Mammary epithelial cell (primary cell): ENCODE measurements at places on chromosomes 16 and 17. TPM values are rescaled to one million over a fixed set of nuclear protein-coding genes. Genes with fewer than 3 reads are reported as not detected.

USP10 gene
- polyA plus RNA-seq: 82.9 TPM

GDE1 gene
- 35.1 TPM for polyA plus RNA-seq

UTS2R gene
- polyA plus RNA-seq: not detected

DNA sequence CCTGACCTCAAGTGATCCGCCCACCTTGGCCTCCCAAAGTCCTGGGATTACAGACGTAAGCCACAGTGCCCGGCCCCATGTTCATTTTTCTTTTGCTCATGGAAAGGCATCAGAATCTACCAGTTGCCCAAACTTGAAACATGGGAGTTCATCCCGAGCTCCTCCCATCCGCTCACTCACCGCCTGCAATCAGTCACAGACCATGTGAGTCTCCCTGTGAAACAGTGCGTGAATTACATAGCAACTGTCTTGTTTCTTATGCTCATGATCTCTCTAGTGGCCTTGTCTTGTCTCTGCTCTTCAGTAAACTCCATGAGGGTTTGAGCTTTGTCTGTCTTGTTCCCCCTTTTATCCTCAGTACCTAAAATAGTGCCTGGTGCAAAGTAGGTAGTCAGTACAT is 52.1 kb upstream of the TNRC6A start:
- DNase-seq: no peak

GRCh38 chr17:17391668-17392370 is 85.0 kb upstream of the MED9 start:
- DNase-seq: peak; percentile 20

LGALS3BP gene
- polyA plus RNA-seq: 109 TPM

GRCh38 chr16:65660390-65660789 is 538.5 kb upstream of the CDH11 start:
- peak; percentile 34 for DNase-seq

TMEM238L gene
- not detected for polyA plus RNA-seq

DNA sequence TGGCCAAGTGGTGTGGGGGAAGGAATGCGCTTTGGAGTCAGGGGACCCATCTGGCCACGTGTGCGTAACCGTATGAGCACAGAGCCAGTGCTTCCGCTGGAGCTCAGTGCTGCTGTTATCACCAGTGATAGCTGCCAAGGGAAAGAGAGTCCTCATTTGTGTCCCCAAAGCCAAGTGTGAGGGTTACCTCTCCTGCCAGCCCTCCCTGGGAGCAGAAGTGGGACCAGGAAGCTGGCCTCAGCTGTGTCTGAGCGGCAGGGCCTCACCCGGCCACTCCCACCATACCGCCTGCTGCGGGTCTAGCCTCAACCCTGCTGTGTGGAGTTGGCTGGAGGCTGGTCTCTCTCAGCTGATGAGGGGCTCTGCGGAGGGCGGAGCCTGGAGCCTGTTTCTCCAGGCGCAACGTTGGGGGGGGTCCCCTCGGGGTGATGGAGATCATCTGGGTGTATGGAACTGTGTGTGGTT is 44.5 kb downstream of the MEAK7 start:
- DNase-seq: no peak

DNA sequence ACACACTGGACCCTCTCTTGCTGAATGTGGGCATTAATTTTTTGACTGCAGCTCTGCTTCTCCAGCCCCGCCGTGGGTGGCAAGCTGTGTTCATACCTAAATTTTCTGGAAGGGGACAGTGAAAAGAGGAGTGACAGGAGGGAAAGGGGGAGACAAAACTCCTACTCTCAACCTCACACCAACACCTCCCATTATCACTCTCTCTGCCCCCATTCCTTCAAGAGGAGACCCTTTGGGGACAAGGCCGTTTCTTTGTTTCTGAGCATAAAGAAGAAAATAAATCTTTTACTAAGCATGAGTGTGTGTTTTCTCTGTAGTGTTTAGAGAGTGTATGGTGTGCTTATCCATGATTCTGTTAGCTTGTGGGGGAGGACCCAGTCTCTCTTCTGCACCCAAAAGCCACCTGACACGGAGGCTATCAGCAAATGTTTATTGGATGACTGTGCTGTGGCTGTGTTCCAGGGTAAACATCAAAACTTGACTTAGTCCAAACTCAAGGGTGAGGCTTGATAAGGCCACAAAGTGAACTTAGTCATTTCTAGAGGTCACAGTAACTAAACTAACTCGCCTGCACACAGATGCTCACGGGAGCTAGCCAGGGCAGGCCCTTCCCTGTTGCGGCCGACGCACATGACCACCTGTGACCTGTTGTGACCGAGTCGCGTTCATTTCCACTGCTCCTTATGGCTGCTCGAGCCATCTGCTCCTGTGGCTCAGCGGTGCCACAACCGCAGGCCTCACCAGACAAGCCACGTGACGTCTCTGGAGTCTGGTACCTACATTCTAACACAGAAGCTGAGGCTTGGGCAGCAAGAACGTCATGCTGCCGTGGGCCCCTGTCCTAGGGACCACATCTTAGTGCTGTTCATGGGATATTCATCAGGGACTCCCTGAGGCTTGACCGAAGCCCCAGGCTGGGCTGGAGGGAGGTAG is 9.8 kb upstream of the MED11 start:
- DNase-seq: no peak

- DNase-seq: no peak
Observed at GRCh38 chr16:22898131-22898530, 84.2 kb downstream of the HS3ST2 start.

- no peak for DNase-seq
Observed at GRCh38 chr16:79931721-79932120, 331.2 kb upstream of the MAF start.

ARHGAP44 gene
- polyA plus RNA-seq: 0.12 TPM

GRCh38 chr16:59148056-59148768 is 414.1 kb upstream of the GOT2 start:
- no peak for DNase-seq

- DNase-seq: peak; percentile 32
Observed at GRCh38 chr17:2485543-2485942, 26.1 kb downstream of the METTL16 start.

CDH13 gene
- 130 TPM for polyA plus RNA-seq

CENPT gene
- polyA plus RNA-seq: 35.6 TPM

RAB11FIP4 gene
- 2.6 TPM for polyA plus RNA-seq

DNA sequence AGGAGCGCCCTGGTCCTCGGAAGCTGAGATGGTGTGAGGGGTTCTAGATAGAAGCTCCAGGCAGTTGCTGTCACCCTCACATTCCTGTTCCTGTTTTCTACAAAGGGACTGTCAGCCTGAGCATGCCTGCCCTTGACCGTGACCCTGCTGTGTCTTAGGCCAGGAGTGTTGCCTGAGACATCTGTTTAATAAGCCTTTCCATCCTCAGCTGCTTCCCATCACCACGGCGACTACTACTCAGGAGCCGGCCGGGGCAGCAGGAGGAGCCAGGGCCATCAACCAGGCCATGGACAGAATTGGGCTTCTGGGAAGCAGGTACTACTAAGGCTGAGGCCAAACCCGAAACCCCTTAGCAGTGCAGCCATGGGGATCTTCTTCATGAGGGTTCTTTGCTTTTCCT is 151.4 kb downstream of the KATNIP start:
- DNase-seq: no peak

DNA sequence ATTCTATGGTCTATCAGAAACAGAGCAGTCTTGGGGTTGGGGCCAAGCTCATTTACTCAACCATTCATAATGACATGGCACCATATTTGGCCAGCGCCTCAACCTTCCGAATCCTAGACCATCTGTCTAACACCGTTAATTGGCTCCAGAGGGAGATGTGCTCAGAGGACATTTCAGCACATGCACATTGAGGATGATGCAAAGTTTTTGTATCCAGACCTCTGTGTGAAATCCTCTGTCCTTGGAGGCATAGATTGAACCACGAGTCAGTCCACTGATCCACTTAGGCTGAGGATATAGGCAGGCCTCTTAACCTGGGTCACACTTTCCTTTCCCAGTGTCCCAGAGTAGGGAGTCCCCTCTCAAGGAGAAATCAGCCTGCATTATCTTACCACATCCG is 85.5 kb downstream of the SHISA6 start:
- no peak for DNase-seq

- DNase-seq: no peak
Observed at GRCh38 chr16:88971371-88972097, 5.5 kb downstream of the CBFA2T3 start.

DNA sequence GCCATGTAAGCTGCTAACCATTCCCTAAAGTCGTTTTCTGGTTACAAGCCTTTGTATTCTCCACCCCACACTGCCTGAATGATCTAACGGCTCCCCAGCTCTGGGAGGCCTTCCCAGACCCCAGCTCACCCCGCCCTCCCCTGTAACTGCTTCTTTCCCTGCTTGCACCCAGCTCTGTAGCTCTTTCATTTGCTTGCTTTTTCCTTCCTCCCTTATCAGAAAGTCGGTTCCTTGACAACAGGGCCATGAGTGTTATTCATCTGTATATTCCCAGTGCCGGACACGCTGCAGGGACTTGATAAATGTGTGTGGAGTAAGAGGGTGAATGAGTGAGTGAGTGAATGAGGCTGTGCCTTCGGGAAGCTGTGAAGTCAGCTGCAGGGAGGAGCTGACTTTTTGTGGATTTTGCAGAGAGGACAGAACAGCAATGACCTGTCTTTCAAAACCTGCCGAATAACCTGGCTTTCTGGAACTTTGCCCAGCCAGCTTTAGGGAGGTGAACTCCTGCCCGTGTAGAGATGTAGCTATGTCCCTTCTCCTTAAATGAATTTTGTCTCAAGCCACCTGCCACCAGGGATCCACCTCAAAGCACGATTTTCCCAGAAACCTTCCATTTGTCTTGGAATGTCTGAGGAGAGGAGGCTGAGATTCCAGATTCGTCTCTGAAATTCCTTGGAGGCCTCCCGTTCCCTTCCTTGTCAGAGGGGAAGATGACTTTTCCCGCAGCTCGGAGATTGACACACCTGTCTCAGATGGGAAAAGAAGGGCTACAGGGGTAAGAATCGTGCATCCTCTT is 20.0 kb upstream of the CACNG4 start:
- no peak for DNase-seq

SDR42E2 gene
- polyA plus RNA-seq: not detected

TP53TG3 gene
- polyA plus RNA-seq: not detected

GRCh38 chr16:2960183-2961010 is 3.7 kb upstream of the KREMEN2 start:
- DNase-seq: no peak

DNA sequence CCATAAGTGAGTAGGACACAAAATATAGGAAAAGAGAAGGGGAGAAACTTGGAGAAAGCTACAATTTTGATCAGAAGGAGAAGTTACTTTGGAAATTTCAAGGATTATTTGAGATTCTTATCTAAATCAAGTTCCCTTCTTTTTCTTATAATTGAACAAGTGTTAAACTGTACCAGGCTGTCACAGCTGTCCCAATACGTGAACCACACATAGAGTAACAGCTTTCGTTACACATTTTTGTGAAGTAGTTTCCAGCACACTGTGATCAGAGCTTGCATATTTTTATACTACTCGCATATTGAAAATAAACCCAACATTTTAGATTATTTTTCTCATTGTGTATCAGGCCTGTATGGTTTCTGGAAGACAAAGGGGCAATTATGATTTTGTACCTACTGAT is 412.8 kb upstream of the PSMD7 start:
- DNase-seq: no peak

GRCh38 chr17:79811868-79812352 is 15.0 kb upstream of the CBX8 start:
- no peak for DNase-seq

GRCh38 chr17:51770027-51770759 is 388.3 kb downstream of the CA10 start:
- DNase-seq: no peak

PMM2 gene
- polyA plus RNA-seq: 34.2 TPM

HYDIN gene
- polyA plus RNA-seq: 0.87 TPM

DNA sequence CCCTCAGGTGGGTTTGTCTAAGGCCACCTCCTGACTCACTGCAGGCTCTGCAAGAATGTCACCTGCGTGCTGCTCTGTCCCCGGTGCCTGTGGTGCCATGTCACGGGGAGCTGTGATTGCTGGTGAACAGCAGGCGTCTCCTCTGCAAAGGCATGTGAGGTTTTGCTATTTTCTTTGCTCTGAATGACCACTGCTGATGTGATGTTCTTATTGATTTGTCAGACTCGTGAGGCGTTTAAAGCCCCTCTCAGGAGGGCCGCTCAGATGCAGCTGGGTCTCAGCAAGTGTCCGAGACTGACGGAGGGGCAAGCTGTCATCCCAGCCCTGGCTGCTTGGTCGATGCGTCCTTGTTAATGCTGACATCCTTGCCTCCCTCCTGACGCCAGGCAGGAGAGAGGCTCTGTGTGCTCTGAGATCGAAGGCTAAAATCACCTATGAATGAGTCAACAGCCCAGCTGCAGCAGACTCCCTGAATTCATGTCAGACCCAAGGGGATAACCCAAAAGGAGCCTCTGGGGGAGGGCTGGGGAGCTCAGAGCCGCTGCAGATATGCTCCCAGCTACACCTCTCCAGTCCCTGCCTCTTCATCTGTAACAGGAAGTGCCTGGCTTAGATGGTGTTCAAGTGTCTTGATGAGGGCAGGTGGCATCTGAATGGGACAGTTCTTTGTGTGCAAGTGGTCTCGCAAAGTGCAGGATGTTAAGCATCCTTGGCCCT is 11.8 kb upstream of the PEMT start:
- no peak for DNase-seq

GAST gene
- 0.94 TPM for polyA plus RNA-seq
